ENCODE measurements at places on chromosomes 7 and 10.

GRCh38 chr10:120455004-120455403, 2.0 kb upstream of the PLPP4 start:
- DNase-seq, result no peak

- no peak for DNase-seq
Observed at GRCh38 chr10:110426294-110427181, 71.2 kb upstream of the DUSP5 start.

- DNase-seq, result no peak
Observed at GRCh38 chr7:85320699-85321476, 134.0 kb upstream of the SEMA3D start.

GRCh38 chr7:96055717-96056116, 266.2 kb downstream of the SLC25A13 start:
- DNase-seq, result no peak

DNA sequence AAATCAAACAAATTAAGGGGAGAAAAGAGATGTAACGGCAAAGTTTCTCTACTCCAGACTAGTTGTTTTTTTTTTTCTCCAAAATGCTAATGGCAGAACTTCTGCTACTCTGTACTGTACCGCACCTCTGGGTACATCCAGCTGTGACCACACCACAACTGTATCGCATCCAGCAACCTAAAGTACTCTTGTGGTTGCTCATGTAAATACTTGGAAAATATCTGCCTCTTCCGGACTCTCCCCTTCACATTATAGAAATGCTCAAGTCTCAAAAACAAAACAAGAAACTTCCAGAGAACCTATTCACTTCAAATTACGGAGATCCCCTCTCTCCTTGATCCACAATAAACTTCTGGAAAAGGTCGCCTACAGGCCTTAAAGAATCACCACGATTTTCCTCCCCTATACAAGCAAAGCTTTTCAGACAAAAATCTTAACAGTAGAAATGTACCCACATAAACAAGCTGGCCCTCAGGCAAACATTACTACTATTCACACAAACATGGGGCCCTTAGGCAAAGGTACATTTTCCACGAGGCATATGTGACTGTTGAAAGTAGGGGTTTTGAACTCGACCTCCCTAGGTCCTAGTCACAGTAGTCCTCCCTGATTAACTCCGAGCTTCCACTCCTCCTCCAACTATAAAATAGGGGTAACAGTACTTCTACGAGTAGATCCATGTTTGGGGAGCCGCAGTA, 222.9 kb upstream of the MKLN1 start:
- no peak for DNase-seq

- DNase-seq, result no peak
Observed at GRCh38 chr7:105690325-105690945, 109.1 kb upstream of the EFCAB10 start.

GRCh38 chr10:48634198-48634983, 29.5 kb upstream of the ARHGAP22 start:
- DNase-seq, result no peak

DNA sequence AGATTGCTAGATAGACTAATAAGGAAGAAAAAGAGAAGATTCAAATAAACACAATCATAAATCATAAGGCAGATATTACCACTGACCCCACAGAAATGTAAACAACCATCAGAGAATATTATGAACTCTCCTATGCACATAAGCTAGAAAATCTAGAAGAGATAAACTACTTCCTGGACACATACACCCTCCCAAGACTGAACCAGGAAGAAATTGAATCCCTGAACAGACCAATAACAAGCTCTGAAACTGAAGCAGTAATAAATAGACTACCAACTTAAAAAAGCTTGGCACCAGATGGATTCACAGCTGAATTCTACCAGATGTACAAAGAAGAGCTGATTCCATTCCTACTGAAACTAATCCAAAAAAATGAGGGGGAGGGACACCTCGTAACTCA, 24.5 kb upstream of the STARD3NL start:
- DNase-seq, result no peak
